ENCODE measurements at places on chromosomes 5 and 9. TPM values are rescaled to one million over a fixed set of nuclear protein-coding genes. Genes with fewer than 3 reads are reported as not detected.
A peak's percentile ranks its signal among the peaks of the same experiment; 100 is the strongest.

The KCNV2 gene
- not detected for total RNA-seq

The PANK3 gene
- 59.8 TPM for total RNA-seq

The FAM200C gene
- 7.4 TPM for total RNA-seq

The BTNL3 gene
- not detected for total RNA-seq

The GCNT4 gene
- 1.8 TPM for total RNA-seq

The TMEM174 gene
- 0.22 TPM for total RNA-seq

The ADAMTS2 gene
- 5.6 TPM for total RNA-seq

- DNase-seq, result no peak
- H3K4me1 ChIP-seq, result peaks cover 5% of the 10 kb centered on the region
- no peak overlapping the region for H3K4me3 ChIP-seq
- H3K36me3 ChIP-seq, result no peaks in the 10 kb centered on the region
Observed at GRCh38 chr5:34667705-34668104, 11.6 kb downstream of the RAI14 start.

- no peak overlapping the region for H3K4me3 ChIP-seq
- H3K4me1 ChIP-seq, result no peaks in the 10 kb centered on the region
- H3K27me3 ChIP-seq, result no peaks in the 10 kb centered on the region
- no peak overlapping the region for H3K27ac ChIP-seq
- no peak for DNase-seq
Observed at GRCh38 chr9:80465556-80465955, 893.8 kb downstream of the TLE4 start.

GRCh38 chr5:181070523-181070922, 30.5 kb downstream of the BTNL9 start:
- no peak overlapping the region for H3K4me3 ChIP-seq
- H3K27me3 ChIP-seq, result no peaks in the 10 kb centered on the region
- no peak overlapping the region for H3K27ac ChIP-seq
- H3K36me3 ChIP-seq, result no peaks in the 10 kb centered on the region
- H3K4me1 ChIP-seq, result no peaks in the 10 kb centered on the region

- no peak overlapping the region for H3K4me3 ChIP-seq
- DNase-seq, result no peak
- no peak overlapping the region for H3K27ac ChIP-seq
- no peaks in the 10 kb centered on the region for H3K4me1 ChIP-seq
Observed at GRCh38 chr9:131291795-131292315, 2.3 kb downstream of the PLPP7 start.

GRCh38 chr9:37983381-37984067, 79.6 kb upstream of the SLC25A51 start:
- H3K4me1 ChIP-seq, result no peaks in the 10 kb centered on the region
- DNase-seq, result no peak
- H3K4me3 ChIP-seq, result no peak overlapping the region
- no peaks in the 10 kb centered on the region for H3K36me3 ChIP-seq
- no peaks in the 10 kb centered on the region for H3K27me3 ChIP-seq

DNA sequence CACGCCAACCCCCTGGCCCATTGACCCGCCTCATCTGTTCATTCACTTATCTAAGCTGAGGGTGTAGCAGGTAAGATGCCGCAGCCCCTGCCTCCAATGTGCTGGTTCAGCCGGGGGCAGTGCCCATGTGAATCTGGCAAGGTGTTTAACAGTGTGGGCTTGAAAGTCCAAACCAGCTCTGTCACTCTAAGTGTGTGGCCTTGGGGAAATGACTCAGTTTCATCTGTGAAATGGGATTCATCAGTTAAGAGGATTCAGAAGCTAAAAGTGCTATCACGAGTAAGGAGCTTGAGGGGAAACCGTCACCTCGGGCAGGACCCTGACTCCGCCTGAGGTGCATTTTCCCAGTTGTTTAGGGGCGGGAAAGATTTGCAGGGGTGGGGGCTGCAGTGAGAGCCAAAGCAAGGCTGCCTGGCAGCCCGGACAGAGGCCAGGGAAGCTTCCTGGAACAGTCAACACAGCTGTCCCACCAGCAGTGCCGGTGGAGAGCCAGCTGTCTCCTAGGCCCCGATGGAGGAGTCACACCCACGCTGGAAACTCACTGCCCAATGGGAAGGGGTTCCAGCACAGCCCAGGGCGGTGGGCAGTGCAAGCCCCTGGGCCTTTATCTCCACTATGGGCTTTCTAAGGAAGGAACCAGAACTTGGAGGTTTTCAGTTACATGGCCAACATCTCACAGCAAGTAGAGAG, 9.7 kb upstream of the URM1 start:
- DNase-seq, result no peak
- no peak overlapping the region for H3K27ac ChIP-seq
- no peaks in the 10 kb centered on the region for H3K36me3 ChIP-seq
- H3K4me1 ChIP-seq, result peaks cover 20% of the 10 kb centered on the region
- no peaks in the 10 kb centered on the region for H3K27me3 ChIP-seq
- no peak overlapping the region for H3K4me3 ChIP-seq

DNA sequence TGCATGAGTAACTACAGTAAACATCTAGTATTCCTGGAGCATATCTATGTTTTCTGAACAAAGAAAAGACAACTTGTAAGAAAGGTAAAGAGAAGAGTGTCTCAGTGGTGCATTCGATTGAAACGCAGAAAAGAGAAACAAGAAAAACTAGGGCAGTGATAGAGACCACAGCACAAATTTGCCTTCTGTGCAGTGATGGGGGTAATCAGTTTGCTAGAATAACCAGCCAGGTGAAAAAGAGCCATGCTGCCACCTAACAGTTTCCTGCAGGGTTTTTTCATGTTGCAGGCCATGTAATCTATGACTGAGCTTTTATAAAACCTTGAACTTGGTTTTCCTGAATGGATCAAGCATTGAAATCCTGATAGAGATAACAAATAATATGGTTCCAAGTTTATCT, 198.4 kb upstream of the MEF2C start:
- no peaks in the 10 kb centered on the region for H3K36me3 ChIP-seq
- no peak overlapping the region for H3K27ac ChIP-seq
- no peaks in the 10 kb centered on the region for H3K4me1 ChIP-seq
- H3K4me3 ChIP-seq, result no peak overlapping the region
- DNase-seq, result peak; percentile 11

DNA sequence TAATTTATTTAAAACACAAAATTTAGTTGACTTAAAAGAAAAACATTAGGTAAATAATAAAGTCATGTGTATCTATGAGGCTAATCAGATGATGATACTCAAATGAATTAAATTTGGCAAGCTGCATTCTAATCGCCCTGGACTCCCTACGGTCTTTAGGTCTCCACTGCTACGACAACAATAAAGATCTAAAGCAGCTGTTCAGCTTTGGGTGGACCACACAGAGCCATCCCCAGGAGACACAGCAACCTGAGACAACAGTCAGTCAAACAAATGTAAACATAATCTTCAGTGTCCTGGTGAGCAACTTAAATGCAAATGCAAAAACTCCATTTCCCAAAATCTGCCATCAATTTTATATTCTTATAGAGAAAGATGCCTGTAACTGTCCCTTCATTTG, 65.5 kb downstream of the MCTP1 start:
- no peak overlapping the region for H3K27ac ChIP-seq
- H3K36me3 ChIP-seq, result no peaks in the 10 kb centered on the region
- H3K4me1 ChIP-seq, result no peaks in the 10 kb centered on the region
- no peak overlapping the region for H3K4me3 ChIP-seq
- DNase-seq, result no peak

- no peak for DNase-seq
- no peak overlapping the region for H3K27ac ChIP-seq
- H3K36me3 ChIP-seq, result no peaks in the 10 kb centered on the region
- no peaks in the 10 kb centered on the region for H3K27me3 ChIP-seq
Observed at GRCh38 chr5:115888027-115888426, 46.3 kb downstream of the AP3S1 start.

- H3K36me3 ChIP-seq, result peaks cover 13% of the 10 kb centered on the region
- H3K27me3 ChIP-seq, result no peaks in the 10 kb centered on the region
- H3K4me3 ChIP-seq, result no peak overlapping the region
- no peak overlapping the region for H3K27ac ChIP-seq
- DNase-seq, result no peak
Observed at GRCh38 chr9:98219364-98219716, 26.9 kb upstream of the CORO2A start.

Measured in thyroid gland (tissue), 4 donors.